Stimulated activated CD8-positive, alpha-beta memory T cell treated with anti-CD3 and anti-CD28 coated beads, Interleukin-7, amount 100 ng/mL, for 1 hour (primary cell): ENCODE measurements at places on chromosomes 1 and 21.

DNA sequence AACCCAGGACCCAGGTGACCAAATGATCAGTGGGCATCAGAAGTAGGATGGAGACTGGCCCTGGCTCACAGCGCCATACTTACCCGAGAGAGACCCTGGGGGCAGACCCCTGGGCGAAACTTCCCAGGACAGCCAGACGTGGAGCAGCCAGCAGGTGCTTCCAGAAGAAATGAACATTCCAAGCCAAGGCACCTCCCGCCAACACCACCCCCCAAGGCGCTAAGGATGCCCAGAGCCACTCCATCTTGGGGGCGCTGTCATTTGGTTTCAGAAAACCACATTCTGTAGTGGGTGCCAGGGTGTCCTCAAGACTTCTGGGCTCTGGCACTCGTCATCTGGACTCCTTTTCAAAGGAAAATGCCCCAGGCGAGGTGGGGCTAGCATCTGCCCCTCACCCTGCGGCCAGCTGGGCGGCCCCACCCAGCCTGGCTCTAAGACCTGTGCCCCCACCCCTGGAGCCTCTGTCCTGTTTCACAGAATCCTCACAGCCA lies 98.8 kb downstream of the RIPK4 start:
- no peak for DNase-seq

DNA sequence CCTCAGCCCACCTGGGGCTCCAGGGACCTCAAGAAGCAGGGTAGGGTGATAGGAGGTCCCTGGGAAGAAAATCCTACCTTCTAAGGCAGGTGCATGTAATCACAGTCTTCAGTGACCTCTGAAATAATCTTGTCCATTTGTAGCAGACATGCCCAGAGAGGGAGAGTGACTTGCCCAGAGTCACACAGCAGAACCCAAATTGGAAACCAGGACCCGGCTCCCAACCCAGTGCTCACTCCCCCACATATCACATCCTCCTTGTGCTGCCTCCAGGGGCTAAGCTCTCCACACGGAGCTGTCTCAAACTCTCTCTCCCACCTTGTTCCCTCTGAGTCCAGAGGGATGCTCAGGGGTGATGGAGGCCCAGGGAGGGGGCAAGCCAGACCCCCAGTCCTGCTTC lies 72.5 kb downstream of the RAP1GAP start:
- no peak for DNase-seq

GRCh38 chr21:15061747-15062605 lies 2.8 kb downstream of the NRIP1 start:
- DNase-seq = no peak

GRCh38 chr1:207933205-207933800 lies 22.4 kb upstream of the CD34 start:
- no peak for DNase-seq

- no peak for DNase-seq
These were observed 62.1 kb downstream of the PCNT start for GRCh38 chr21:46385846-46386733.

- no peak for DNase-seq
These were observed 102.5 kb downstream of the GPR52 start for GRCh38 chr1:174550296-174550695.

GRCh38 chr1:229379846-229380245 lies 37.0 kb upstream of the CCSAP start:
- no peak for DNase-seq

GRCh38 chr1:61742620-61743430 lies 545 bp downstream of the PATJ start:
- DNase-seq = no peak

- DNase-seq = no peak
These were observed 374.2 kb downstream of the SETD4 start for GRCh38 chr21:35686156-35686555.

DNA sequence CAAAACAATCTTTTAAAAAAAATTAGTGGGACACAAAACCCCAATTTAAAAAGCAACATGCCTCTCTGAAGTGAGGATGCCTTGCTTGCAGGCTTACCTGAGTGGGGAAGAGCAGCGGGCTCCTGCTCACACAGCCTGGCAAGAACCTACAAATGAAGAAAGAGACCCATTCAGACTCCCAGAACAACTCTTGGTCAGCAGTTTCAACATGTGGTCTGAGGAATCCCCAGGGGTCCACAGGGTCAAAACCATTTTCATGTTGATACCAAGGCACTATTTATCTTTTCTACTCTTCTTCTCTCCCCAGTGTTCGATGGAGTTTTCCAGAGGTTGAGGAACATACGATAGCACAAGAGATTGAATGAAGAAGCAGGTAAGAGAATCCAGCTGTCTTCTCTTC lies 55.9 kb downstream of the SIPA1L2 start:
- DNase-seq = no peak

- DNase-seq = no peak
These were observed 2085.0 kb downstream of the NCAM2 start for GRCh38 chr21:23083242-23083641.

DNA sequence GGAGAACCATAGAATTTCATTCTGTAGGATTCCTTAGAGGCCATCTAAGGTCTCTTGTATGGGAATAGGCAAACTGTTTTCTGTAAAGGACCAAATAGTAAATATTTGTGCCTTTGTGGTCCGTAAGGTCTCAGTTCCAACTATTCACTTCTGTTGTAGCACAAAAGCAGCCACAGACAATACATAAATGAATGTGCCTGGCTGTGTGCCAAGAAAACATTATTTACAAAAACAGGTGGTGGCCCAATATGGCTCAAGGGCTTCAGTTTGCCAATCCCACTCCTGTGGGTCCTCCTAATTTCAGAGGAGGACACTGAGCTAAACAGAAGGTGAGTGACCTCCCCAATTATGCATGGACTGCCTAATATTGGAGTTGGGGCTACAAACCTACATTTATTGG lies 67.6 kb upstream of the EDEM3 start:
- no peak for DNase-seq

- DNase-seq = no peak
These were observed 37.9 kb downstream of the PPP2R5A start for GRCh38 chr1:212323066-212323465.

DNA sequence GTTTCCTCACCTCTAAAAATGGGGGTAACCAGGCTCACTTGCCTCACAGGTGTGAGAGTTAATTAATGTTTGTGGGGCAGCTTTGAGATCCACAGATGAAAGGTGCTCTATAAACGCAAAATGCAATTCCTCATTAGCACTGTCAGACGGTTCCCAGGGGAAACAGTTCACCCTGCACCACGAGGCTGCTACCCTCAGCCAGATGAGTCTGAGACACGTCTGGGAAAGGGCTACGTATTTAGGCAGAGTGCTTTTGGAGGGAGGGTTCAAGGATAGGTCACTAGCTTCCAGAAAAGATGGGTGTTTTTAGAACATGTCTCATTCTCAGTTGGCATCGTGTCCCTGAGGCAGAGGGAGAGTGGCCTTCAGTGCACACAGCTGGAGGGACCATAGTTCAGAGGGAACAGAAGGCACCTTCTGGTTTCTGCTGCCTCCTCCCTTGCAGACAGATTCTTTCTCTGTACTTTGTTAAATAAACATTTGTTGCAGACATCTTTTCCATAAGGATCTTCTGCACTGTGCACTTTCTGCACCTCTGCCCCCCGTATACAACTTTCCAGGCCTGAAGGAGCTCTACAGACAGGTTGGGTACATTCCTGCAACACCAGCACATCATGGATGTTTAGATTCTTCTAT lies 139.9 kb downstream of the CLIC6 start:
- no peak for DNase-seq

GRCh38 chr1:30680429-30680828 lies 43.0 kb downstream of the MATN1 start:
- DNase-seq = no peak

- DNase-seq = no peak
These were observed 61.3 kb downstream of the GRIK3 start for GRCh38 chr1:36973056-36973455.

- no peak for DNase-seq
These were observed 767.3 kb upstream of the ADAMTS5 start for GRCh38 chr21:27734146-27734545.

DNA sequence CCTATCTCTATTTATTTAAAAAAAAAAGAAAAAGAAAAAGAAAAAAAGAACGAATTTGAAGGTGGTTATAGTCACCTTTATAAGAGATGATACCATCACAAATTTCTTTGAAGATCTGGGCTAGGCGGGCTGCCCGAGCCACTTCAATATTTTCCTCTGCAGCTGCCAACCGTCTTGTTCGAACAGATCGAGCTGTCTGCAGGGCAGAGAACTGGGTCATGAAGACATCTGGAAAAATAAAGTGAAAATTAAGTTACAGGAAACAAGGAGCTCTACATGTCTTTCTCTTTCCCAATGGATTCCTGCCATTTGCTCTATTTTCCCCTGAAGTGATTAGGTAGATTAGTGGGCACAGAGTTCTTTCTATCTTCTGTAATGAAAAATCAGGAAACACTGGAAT lies 31.9 kb downstream of the RUSC1 start:
- no peak for DNase-seq

DNA sequence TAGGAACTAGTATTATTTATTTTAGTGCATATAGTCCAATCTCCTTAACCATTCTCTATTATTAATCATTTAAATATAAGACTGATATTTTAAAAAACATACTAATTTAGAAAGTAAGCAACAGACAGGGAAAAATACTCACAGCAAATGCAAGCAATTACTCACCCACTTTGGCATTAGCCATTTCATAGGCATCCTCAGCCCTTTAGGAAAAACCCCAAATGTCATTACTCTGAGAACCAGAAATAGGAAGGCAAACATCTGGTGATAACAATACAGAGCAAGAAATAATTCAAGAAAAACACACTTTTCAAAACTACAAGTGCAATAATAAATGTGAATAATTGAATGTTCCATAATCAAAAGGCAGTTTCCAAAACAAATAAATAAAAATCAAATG lies 545.1 kb downstream of the PLPP3 start:
- DNase-seq = no peak

GRCh38 chr21:37219761-37220432 lies 47.2 kb downstream of the VPS26C start:
- DNase-seq = no peak

DNA sequence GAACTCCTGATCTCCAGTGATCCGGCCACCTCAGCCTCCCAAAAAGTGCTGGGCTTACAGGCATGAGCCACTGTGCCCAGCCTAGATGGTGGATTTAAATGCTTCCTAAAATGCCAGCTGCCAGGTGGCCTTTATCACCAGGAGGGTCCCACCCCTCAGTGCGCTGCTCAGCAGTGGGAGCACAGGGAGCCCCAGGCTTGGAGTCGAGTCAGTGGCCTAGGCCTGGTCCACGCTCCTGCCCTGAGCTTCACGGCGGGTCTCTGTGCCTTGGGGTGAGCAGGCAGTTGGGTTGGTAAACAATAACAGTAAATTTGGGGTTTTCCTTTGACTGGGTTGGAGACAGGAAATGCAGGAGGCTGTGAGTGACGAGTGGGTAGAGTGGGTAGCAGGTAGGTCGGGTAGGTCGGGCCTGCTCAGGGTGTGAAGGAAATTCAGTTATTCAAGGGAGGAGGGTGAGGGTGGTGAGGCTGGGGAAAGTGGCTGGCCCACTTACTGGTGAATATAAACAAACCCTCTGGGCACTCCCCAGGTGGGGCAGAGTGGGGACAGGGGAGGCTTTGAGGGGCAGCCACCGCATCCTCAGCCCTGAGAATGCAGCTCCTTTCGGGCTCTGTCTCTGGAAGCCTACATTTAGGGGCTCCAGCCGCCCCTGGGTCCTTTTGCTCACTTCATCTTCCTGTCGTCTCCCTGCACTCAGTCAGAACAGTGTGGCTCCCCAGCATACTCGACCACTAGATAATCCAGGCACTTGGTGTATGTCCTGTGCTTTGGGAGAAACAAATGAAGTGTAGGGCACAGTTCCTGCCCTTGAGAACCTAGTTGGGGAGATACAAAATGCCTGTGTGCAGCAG lies 33.5 kb upstream of the IL19 start:
- no peak for DNase-seq

- no peak for DNase-seq
These were observed 43.4 kb downstream of the WDR64 start for GRCh38 chr1:241695246-241696171.

DNA sequence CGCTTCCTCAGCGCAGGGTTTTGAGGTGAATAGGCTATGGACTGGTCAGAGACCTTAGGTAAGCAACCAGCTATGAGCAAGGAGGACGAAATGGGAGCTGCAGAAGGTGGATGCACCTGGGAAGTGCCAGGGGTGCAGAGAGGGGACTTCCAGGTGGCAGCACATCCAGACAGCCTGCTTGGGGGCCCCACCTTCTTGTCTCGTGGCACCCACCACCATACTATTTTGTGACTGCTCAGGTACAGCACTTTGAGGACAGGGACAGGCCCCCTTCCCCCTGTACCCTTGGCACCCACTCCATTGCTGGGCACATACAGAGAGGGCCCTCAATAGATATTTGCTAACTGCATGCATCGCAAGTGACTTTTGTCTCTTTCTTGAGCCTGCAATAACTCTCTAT lies 777 bp upstream of the KISS1 start:
- DNase-seq = no peak

DNA sequence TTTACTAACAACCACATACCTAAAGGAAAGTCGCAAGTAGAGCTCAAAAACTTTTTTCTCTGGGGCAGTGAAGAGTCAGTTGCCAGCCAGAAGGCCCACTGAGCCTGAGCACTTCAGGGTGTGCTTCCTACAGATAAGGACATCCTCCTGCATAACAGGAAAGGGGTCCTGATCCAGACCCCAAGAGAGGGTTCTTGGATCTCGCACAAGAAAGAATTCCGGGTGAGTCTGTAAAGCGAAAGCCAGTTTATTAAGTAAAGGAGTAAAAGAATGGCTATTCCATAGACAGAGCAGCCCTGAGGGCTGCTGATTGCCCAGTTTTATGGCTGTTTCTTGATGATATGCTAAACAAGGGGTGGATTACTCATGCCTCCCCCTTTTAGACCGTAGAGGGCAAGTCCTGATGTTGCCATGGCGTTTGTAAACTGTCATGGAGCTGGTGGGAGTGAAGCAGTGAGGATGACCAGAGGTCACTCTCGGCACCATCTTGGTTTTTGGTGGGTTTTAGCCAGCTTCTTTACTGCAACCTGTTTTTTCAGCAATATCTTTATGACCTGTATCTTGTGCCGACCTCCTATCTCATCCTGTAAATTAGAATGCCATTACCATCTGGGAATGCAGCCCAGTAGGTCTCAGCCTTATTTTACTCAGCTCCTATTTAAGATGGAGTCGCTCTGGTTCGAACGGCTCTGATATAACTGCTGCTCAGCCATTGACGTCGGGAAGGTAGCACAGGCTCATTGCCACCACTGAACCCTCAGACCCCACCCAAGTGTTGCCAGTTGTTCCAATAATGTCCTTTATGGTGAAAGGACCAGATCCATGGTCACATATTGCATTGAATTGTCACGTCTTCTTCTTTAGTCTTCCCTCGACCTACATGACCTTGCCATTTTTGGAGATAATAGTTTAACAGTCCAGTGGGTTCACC lies 96.6 kb upstream of the ERRFI1 start:
- no peak for DNase-seq

GRCh38 chr21:26843933-26844257 lies 1.3 kb downstream of the ADAMTS1 start:
- no peak for DNase-seq

GRCh38 chr1:213110349-213111300 lies 59.6 kb downstream of the RPS6KC1 start:
- DNase-seq = no peak

DNA sequence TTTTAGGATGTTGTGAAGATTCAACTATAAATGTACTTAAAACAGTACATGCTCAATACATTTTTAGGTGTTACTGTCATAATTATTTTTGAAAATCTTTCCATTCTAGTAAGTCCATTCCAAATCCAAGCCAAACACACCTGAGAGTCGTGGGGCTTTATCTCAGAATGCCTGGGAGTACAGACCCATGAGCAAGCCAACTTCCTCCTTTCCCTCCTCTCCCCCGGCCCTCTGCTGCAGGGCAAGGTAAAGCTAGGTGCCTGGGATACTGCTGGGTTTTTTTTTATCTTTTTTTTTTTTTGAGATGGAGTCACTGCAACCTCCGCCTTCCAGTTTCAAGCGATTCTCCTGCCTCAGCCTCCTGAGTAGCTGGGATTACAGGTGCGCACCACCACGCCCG lies 16.5 kb downstream of the TMEM51 start:
- no peak for DNase-seq
